IMR-90 (cell line): ENCODE measurements at places on chromosomes 2 and 18. TPM values are rescaled to one million over a fixed set of nuclear protein-coding genes. Genes with fewer than 3 reads are reported as not detected.

PAX8 gene
- total RNA-seq: 0.18 and 0.28 TPM in 2 replicates

GRCh38 chr2:5959836-5960820 lies 267.9 kb downstream of the SOX11 start:
- no peak for DNase-seq

HOXD12 gene
- total RNA-seq: not detected in 2 replicates

DNA sequence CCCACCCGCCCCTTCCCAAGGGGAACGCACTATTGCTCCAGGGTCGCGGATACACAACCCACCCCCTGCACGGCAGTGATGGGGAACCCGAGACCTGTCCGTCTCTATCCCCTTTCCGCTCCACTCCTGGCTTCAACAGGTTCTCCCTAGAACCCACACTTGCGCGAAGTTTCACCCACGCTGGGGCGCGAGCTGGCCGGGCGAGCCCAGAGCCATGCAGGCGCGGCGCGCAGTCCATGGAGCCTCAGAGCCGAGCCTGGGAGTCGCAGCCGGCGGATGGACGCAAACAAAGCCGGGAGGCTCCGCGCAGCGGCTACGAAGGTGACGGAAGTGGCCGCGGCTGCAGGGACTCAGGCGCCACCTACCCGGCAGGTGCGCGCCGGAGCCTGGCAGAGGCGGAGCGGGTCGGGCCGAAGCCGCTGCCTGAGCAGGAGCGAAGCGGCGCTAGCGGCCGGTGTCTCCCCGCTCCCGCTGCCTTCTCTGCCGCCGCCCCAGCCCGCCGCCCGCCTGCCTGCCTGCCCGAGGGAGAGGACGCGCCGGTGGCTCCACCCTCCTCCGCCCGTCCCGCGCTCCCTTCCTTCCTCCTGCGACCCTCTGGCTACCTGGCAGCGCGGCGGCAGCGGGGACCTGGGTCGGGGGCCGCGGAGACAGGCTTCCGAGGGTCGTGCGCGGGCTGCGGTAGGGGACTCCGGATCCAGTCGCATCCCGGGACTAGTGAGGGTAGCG lies 14.0 kb downstream of the ALPG start:
- no peak for DNase-seq

GRCh38 chr18:12372406-12372805 lies 4.6 kb downstream of the AFG3L2 start:
- no peak for DNase-seq

- no peak for DNase-seq
These were observed 4.2 kb downstream of the CIB4 start for GRCh38 chr2:26636935-26637334.

DNA sequence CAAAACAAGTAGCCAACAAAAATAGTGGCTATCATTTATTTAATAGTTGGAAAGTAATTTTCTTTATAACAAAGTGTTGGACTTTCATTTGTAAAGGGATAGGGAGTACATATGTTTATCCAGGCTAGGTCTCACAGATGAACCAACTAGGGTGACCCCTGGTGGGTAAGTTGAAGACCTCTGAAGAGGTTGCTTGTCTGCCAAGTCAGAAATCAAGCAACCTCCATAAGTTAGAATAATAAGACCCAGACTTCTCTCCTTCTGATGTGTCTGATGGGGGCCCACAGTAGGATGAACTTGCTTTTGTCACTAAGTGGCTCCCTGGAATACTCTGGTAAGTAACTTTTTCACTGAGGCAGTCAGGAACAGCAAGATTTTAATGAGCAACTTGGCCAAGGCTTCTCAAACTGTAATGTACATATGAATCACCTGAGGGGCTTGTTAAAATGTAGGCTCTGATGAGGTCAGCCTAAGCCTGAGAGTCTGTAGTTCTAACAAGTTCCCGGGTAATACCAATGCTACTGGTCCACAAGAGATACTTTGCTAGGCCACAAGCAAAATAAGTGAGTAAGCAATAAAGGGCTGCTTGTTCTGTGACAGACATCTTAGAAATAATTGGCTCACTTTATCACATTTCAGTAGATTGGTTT lies 319.6 kb downstream of the PIK3C3 start:
- DNase-seq: peak; percentile 10

DNA sequence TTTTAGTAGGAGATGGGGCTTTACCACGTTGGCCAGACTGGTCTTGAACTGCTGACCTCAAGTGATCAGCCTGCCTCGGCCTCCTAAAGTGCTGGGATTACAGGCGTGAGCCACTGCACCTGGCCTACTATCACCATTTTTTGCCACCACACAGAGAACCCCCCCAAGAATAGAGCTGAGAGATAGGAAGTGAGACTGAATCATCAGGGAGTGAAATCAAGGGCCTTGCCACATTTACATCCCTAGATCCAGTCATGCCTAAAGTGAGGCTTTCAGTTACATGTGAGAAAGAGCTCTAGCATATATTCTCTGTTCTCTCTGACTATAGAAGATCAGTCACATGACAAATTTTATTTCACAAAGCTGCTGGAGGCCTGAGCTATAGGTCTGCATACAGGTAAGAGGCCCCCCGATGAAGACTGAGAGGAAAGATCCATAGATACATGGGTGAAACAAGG lies 28.0 kb upstream of the KCMF1 start:
- peak; percentile 74 for DNase-seq

- no peak for DNase-seq
These were observed 1.0 kb upstream of the CHST10 start for GRCh38 chr2:100418406-100418962.

CD28 gene
- not detected in 2 replicates for total RNA-seq

DNA sequence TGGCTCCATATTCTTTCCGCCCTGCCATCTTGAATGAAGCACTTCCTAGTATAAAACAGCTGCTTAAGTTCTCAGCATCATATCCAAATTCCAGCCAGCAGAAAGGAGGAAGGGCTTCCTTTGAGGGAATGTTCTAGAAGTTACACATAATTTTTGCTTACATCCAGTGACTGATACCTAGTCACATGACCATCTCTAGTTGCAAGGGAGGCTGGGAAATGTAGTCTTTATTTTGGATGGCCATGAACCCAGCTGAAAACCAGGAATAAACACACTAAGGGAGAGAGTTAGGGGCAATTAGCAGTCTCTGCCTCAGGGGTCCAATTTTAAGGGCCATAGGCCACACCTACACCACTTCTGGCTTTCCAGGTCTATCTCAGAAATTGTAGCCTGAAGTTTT lies 57.8 kb upstream of the LMAN1 start:
- peak; percentile 13 for DNase-seq

DNA sequence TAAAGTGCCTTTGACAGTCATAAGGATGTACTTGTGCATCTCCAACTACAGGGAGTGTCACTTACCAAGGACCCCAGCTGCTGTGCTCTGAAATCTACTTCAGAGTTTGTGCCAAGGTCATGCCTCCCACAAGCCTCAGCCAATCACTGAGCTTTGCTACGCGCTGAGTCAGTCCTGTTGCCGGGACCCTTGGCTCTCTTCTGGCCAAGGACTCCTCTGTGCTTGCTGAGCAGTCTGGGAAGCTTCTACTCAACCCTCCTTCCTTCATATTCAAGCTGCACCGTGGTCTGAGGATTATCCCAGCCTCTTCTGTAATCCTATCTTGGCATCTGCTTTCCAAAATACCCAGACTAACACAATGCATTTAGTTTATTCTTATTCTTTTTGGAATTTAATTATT lies 398.9 kb upstream of the FANCL start:
- DNase-seq: no peak

DNA sequence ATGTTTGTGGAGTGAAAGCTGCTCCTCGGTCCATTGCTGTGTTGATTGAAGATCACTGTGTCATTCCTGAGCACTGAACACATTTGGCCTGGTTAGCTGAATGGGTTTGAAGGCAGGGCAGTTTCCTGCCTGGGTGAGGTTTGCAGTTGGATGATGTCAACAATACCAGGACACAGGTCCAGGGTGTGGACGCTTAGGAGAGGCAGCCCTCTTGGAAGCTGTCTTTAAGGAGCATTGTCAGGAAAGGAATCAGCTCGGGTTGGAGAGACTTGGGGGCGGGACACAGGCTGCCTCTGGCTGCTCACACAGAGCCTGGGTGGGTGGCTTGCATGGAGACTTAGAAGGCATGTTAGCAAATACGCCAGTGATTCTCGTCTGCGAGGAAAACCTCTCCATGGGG lies 237.7 kb downstream of the SEPTIN10 start:
- peak; percentile 67 for DNase-seq

OSR1 gene
- total RNA-seq: 12.4 and 14.7 TPM in 2 replicates

GRCh38 chr2:16005816-16006536 lies 65.6 kb downstream of the MYCN start:
- DNase-seq: no peak

DNA sequence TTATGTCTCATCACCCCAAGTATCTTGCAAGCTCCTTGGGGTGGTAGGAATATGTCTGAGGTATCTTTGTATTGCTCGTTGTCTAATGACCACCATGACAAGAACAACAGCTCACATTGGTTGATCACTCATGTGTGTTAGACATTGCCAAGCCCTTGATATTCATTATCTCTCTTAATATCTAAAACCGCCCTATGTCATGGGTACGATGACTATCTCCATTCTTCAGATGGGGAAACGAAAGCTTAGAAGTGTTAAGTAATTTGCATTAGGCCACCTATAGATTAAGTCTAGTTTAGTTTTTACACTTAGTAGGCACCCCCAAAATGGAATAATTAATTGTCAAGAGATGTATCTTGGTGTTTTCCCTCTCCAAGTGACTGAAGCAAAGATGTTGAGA lies 57.0 kb downstream of the ICOS start:
- no peak for DNase-seq

DNA sequence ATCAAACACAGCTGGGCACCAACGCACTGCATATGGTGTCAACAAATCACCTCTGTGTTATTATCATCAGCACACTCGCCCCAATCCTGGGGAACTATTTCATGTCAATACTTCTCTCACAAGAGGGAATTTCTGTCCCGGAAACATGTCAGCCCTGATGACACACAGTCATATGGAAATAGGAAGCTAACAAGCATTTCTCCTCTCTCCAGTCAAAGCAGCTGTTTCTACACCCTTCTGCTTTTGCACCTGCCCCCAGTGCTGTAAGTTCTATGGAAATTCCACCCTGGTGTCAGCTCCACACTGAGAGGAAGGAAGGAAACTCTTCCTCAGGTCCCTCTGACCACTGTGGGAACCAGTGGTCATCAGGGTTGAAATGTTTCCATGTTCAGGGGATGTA lies 447.6 kb upstream of the ID2 start:
- DNase-seq: no peak

KCNG3 gene
- under 0.01 TPM in 1 of 2 replicates, not detected in the other for total RNA-seq

DNA sequence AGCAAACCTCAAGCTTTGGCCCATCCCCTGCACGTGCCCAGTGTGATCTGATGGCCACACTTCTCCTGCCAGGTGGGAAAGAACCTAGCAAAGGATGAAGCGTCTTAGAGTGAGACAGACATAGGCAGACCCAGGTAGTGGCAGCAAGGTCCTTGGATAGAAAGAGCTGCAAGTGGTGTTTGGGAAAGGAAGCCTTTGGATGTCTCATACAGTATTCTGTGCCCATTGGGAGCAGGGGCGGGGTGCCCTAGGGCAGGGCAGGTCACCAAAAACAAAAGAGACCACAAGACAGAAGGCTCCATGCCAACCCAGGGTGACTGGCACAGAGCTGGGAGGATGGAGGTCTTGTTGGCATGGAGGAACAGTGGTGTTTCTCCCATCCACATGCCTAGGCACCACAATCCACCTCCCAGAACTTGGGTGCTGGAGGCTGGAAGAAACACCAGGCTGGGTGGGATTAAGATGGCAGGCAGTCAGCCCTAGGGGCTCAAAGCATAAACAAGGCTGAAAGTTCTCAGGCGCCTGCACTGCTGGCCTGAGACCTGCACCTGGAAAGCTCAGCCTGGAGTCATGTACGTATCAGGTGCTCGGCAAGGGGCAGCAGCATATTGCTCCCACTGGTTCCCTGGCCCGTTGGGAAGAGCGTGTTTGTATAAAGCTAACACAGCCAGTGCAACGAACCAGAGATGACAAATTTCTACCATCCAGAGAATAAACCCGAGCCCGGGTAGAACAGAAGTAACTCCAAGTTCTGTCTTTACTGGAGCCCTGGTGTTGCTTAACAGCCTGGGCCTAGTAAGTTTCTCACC lies 52.9 kb downstream of the CRACDL start:
- no peak for DNase-seq

THAP4 gene
- 33.9 and 42.2 TPM in 2 replicates for total RNA-seq

- no peak for DNase-seq
These were observed 25.7 kb upstream of the COX7A2L start for GRCh38 chr2:42386682-42387081.

GRCh38 chr2:26722328-26722727 lies 29.8 kb downstream of the KCNK3 start:
- no peak for DNase-seq

DNA sequence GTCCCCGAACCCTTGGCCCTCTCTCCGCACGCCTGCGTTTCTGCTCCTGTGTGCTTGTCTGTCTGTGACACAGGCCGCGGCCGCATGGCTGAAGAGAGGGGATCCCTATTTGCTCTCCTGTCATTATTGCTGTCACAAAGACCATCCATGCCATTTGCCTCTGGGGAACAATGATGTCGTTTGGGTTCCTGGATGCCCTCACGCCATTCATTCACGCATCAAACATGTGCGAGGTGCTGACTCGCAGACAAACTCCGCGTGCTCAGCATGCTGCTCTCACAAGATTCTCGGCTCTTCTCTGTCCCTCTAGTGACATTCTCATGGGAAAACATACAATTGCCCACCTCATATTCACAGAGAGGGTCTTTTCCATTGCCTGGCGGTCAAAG lies 67.8 kb downstream of the ASB1 start:
- DNase-seq: no peak

SLC11A1 gene
- under 0.01 TPM in 2 replicates for total RNA-seq

DNA sequence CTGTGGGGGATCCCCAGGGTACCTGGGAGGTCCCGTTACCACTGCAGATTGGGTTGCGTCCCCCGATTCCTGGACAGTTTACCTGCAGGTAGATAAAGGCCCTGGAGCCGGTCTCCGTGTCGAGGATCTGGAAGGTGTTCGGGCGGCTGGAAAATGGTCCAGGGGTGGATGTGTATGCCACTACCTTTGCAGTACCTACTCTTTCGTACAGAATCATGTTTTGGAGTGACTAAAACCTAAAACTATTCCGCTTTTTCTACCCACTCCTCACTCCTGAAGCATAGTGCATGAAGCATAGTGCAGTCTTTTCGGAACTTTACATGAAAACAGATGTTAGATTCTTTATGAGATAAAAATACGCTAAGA lies 418 bp downstream of the WDR75 start:
- no peak for DNase-seq

DNA sequence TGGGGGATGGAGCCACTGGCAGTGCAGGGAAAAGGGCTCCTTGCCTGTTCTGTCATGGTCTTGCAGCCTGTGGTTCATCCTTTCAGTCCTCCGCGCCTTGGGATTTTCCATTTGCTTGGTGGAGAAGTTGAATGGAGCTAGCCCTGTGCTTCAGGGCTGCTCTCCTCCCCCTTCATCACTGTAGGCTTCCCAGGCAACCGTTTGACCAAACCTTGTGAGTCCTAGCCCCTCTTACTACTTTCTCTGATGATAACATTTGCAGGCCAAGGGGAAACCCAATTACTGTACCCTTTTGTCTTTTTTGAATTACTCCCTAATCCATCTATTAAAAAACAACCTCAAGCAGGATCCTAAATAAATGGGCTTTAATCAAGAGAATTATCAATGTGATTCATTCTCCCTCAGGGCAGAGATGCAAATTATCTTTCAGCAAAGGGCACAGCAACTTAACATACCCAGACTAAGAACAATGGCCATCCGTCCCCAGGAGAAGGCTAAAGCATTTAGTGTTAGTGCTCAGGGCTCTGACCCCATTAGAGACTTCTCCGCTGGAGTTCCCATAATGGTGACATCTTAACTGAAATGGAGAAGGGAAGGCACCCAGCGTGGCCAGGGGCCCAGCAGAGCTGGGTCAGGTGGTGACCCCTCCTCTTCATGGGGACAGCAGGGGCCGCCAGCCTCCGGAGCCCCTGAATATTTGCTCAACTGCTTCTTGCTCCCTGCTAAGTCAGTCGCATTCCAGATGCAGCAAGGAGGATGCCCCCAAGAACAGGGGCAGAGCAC lies 40.7 kb downstream of the RHOB start:
- DNase-seq: no peak
